Activated naive CD4-positive, alpha-beta T cell (primary cell): ENCODE measurements at places on chromosomes 7 and 10.

GRCh38 chr7:135782801-135783200 lies 34.2 kb upstream of the FAM180A start:
- no peak for DNase-seq

DNA sequence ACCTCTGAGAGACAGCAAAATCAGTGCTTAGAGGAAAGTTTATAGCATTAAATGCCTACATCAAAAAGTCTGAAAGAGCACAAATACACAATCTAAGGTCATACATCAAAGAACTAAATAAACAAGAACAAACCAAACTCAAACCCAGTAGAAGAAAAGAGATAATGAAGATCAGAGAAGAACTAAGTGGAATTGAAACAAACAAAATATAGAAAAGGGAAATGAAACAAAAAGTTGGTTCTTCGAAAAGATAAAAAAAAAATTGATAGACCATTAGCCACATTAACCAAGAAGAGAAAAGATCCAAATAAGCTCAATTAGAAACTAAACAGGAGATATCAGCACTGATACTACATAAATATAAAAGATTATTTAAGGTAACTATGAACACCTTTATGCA lies 280.0 kb upstream of the NRG3 start:
- DNase-seq = no peak

DNA sequence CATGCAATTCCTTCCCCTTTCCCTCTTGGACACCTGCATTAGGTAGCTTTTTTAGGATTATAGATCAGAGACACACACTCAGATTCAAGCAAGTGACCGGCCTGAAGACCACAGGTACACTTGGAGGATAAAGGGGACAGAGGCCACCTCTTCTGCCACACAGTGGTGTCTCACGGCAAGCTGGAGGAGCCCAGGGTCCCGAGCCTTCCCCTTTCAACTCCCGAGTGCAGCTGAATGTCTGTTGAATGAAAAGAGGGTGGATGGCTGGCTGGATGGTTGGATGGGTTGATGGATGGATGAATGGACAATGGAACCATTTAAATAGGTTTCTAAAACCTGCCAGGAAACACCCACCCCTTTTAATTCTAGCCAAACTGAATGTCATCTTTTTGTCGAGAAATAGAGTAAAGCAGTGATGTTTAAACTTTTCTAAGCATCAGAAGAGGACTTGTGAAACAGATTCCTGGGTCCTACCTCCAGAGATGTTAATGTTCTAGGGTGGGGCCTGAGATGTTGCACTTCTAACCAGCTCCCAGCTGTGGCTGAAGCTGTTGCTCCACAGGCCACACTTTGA lies 49.2 kb upstream of the ZMIZ1 start:
- DNase-seq = no peak

- DNase-seq = no peak
Measured at GRCh38 chr10:58637352-58637751, 124.7 kb downstream of the BICC1 start.

DNA sequence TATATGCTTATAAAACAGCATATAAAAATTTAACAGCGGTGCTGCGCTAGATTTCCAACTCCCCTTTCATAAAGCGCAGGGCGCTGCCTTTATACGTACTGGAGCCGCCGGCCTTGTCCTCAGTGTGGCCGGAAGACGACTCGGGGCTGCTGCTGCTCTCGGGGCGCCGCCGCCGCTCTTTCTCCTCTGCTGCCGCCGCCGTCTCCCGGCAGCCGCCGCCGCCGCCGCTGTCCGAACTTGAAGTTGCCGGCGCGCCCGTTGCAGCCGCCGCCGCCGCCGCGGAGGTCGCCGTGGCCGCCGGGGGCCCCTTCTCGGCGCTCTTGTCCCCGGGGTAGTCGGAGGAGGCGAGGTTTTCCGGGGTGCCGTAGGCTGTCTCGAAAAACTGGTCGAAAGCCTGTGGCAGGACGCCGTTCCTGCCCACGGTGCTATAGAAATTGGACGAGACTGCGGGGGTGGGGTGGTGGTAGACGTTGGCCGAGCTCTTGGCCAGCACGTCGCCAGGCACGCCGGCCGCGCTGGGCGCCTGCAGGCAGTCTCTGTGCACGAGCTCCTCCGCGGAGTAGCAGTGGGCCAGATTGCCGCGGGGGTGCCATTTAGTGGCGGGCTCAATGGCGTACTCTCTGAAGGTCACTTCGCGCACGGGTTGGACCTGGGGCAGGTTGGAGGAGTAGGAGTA lies 557 bp downstream of the HOXA11 start:
- no peak for DNase-seq

DNA sequence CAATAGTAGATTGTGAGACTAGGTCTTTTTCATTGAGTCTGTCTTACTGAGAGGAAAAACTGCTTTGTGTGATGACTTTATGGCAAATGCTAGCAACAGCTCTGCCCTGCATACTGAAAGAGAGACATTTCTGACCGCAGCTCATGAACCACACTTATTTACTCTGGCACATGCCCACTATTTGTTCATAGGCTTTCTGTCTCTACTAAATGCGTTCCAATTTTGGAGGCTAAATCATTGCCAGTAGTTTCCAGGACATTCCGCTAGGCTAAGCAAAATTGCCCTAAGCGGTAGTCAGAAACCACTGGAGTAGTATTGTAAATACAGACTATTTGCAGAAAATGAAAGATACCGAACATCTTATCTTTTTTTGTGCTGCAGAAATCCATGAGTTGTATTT lies 55.6 kb upstream of the DLX6 start:
- DNase-seq = no peak

DNA sequence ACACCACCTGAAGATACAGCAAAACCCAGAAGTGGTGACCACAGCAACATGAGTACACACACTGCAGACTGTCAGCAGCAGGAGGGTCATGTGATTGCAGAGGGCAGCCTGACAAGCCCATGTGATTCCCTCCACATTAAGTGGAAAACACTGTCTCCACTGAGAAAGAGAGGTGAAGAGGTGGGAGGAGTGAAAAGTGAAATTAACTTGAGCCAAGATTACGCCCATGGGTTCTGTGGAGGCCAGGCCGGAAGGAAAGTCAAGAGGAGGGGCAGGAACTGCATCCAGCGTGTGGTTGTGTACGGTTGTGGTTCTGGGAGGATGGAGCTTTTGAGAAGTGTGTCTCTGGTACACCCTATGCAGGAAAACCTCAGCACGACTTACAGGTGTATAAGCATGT lies 138.5 kb downstream of the PLXNA4 start:
- no peak for DNase-seq

DNA sequence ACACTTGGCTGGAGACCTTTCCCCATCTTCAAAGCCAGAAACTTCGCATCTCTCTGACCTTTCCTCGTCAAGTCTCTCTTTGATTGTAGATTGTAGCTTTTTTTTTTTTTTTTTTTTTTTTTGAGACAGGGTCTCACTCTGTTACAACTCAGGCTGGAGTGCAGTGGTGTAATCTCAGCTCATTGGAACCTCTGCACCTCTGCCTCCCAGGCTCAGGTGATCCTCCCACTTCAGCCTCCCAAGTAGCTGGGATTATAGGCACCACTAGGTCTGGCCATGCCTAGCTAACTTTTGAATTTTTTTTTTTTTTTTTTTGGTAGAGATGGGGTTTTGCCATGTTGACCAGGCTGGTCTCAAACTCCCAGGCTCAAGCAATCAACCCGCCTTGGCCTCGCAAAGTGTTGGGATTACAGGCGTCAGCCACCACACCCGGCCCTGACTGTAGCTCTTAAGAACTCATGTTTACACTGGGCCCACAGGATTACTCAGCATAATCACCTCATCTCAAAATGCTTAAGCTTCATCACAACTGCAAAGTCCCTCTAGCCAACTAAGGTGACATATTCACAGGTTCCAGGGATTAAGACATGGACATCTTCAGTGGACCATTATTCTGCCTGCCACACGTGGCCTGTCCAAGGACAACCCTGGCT lies 11.7 kb downstream of the POLL start:
- DNase-seq = no peak

- no peak for DNase-seq
Measured at GRCh38 chr7:135197343-135197742, 14.0 kb downstream of the WDR91 start.

DNA sequence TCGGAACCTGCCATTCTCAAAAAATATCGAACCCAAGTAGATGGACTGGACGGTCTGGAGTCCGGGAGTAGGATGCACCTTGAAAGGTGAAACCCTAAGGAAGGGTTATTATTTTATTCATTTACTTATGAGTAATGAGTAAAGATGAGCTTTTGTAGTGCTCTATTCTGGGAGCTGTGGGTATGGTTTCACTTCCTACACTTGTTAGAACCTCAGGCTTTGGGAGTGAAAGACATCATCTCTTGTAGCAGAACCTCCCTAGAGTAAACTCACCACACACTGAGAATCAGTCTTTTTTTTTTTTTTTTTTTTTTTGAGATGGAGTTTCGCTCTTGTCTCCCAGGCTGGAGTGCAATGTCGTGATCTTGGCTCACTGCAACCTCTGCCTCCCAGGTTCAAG lies 389.4 kb upstream of the AUTS2 start:
- DNase-seq = no peak

GRCh38 chr7:30842542-30843451 lies 68.9 kb upstream of the AQP1 start:
- no peak for DNase-seq

- DNase-seq = no peak
Measured at GRCh38 chr10:323651-324293, 188.5 kb downstream of the ZMYND11 start.

DNA sequence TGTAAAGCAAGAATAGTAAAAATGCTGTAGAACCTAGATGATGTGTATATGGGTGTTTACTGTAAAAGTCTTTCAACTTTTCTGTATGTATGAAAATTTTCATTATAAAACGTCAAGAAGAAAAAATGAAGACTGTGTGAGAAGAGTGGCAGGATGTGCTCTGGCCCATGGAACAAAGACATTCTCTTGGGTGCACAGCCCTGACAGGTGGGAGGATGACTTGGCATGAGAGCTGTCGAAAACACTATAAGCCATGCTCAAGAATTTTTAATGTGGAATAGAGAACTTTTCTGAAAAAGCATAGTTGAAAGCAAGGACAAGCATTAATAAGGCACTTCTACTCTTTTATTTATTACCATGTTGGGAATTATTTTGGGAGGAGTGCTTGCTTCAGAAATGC lies 184.1 kb upstream of the PRR15 start:
- no peak for DNase-seq

- DNase-seq = no peak
Measured at GRCh38 chr7:19118636-19119371, 1.4 kb upstream of the TWIST1 start.

DNA sequence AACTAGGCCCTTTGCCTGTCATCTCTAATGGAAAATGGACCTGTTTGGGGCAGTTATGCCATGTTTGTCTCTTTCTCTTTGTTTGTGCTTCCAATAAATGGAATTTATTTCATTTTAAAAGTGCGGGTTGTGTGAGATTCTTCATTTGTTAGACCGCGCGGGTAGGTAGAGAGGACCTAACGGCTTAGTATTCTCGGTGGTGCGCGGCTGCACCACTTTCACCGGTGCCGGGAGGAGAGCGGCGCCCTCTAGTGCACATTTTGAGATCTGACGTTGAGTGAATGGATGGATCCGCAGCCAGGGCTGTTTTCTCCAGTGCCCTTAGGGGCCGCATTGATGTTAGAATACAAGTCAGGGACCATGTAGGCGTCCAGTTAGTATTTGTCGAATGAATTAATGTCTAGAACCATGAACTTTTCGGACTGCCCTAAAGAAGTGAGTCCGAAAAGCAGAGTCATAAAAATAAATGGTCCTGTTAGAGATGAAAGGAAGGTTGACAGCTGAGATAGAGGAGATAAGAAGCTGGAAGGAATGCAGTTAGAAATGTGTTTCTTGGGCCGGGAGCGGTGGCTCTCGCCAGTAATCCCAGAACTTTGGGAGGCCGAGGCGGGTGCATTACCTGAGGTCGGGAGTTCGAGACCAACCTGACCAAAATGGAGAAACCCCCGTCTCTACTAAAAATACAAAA lies 29.3 kb upstream of the GIMAP8 start:
- DNase-seq = peak; percentile 77

GRCh38 chr10:125155101-125155500 lies 5.3 kb downstream of the CTBP2 start:
- no peak for DNase-seq

DNA sequence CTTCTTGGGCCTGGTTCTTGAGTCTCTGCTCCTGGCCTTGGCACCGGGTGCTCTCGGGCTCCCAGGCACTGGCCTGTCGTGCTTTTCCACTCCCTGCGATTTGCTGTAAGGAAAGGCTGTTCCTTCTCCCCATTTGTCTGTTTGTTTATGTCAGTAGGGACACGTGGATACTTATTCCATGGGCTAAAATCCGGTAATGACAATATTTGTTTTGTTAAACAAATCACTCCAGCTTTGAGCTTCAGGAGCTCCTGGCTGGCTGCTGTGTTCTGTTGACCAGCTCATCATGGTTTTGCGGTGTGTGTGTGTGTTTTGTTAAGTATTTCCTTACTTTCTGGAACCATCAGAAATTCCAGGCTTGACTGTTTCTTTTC lies 17.5 kb upstream of the JAKMIP3 start:
- DNase-seq = no peak

DNA sequence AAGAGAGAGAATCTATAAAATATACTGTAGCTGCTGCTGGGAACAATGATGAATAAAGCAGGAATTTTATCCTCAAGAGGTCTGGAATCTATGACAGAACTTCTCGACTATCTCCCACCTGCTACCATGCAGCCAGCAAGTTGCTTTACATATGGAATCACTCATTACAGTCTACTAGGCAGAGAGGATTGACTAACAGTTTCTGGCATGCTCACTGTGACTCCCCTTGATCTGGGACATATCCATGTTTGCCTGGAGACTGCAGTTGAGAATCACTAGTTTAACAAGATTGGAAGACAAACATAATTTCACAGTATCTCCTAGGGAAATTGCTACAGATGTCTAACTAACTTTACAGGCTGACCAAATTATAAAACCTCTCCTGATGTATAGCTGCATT lies 13.3 kb downstream of the GPR37 start:
- no peak for DNase-seq

GRCh38 chr7:111333010-111333409 lies 229.3 kb downstream of the IMMP2L start:
- no peak for DNase-seq

DNA sequence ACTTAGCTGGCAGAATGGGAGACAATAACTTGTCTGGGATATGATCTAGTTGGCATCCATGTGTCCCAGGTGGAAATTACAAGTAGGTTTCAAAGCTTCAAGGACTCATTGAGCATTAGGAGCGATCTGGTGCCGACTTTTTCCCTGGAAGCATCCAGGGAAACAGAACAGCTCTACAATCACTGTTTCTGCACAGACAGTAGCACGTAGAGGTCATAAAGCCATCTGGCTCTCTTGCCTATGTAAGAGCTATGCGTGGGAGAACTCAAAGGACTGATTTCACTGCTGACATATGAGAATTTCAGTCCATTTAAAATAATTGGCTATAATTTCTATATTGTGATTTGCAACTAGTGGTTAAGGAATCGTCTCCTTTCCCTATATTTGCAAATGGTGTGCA lies 791.7 kb downstream of the REEP3 start:
- no peak for DNase-seq

- no peak for DNase-seq
Measured at GRCh38 chr10:22648547-22648961, 65.8 kb downstream of the PIP4K2A start.

- no peak for DNase-seq
Measured at GRCh38 chr7:104976966-104977636, 36.9 kb upstream of the KMT2E start.

GRCh38 chr10:71232089-71232998 lies 20.0 kb downstream of the UNC5B start:
- DNase-seq = no peak
